ENCODE measurements at places on chromosomes 5 and 9.

GRCh38 chr5:168947212-168947868, 353.6 kb downstream of the SLIT3 start:
- DNase-seq, result peak; percentile 33

DNA sequence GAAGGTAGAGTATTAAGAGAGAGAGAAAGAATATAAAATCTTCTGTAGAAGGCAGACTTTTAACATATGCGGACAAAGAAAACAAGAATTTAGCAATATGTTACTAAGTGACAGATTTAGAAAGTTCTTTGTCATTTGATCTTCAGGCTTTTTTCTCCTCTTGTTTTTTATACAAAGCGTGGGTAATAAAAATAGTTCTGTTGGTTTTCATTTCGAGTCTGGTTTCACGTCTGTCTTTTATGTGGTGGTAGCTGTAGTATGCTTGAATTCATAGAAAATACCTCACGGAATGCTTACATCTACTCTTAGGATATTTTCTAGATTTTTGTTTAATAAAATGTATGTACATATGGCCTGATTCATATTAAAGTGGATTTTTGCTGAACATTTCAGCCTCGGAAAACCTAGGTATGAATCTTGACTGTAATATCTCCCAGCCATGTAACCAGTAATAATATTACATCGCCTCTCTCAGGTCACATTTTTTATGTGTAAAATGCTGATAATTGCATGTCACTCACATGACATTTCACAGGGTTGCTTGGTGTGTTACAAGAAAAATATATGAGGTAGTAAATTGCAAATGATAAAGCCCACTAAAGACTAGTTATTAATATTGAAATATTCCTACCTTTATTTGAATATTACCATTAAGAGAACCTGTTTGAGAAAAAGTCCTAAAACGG, 72.5 kb upstream of the TAF11L2 start:
- DNase-seq, result no peak

DNA sequence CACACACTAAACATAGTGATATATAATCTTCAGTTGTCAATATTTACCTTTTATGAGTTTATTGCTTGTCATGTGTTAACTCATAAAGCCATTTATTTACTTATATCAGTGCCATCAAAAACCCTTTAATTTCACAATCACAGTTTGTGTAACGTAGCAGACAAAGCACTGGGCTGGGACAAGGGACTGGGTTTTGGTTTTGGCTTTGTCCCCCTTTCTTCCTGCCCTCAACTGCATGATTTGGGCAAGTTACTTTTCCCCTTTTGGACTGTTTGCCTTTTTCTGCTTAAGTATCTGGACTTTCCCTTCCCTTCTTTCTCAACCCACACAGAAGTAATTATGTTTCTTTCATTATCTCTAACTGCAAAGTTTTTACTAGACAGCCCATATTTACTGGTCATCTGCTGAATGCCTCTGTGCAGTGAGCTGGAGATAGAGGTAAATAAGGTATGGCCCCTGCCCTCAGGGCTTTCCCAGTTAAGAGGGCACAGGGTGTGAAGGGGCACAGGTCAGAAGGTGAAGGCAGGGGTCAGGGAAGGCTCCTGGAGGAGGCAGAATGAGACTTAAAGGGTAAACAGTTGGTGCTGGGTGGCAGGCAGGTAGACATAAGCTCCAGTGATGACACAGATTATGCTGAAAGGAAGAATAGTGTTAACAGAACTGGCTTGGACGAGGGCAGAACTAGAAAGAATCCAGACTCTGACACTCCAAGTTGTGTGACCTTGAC, 14.8 kb upstream of the NR3C1 start:
- no peak for DNase-seq

- no peak for DNase-seq
Measured at GRCh38 chr5:170028124-170028523, 47.8 kb upstream of the INSYN2B start.

- no peak for DNase-seq
Measured at GRCh38 chr9:13832446-13832845, 481.5 kb downstream of the NFIB start.

GRCh38 chr5:55986931-55987330, 7.8 kb downstream of the IL6ST start:
- no peak for DNase-seq

GRCh38 chr9:116574027-116574679, 113.0 kb upstream of the TRIM32 start:
- no peak for DNase-seq

GRCh38 chr5:67010684-67011409, 185.8 kb downstream of the CD180 start:
- peak; percentile 84 for DNase-seq

- no peak for DNase-seq
Measured at GRCh38 chr5:115532517-115532916, 12.1 kb downstream of the FEM1C start.

DNA sequence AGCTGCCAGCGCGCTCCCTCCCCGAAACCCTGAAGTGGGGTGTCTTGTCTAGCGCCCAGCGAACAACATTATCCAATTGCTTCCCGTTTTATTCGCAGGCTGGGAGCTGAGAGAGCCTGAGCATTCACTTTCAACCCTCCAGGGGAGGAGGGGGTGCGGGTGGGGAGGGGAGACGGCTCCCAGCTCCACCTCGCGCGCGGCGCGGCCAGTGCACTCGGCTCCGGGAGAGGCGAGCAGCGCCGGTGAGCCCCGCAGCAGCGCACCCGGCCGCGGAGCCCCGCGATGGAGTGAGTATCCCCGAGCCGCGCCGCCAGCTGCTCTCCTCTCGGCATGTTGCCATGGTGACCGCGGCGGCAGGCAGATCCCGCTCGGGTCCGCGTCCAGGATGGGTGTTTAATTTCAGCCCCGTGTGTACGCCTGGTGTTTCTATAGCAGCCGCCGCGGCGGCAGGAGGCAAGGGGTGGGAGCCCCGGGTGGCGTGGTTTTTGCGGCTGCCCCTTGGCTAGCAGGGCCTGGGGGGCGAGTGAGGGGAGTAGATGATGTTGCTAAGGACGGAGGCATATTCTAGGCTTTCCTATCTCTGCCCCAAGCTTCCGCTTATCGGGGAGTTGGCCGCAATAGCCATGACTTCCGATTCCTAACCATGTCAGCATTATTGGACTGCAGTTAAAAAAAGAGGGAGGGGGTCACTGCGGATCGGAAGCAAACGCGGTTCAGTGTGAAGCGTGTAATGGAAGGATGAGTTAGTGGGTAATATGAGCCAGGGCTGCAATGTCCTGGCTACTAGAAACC, 139.2 kb upstream of the PALM2AKAP2 start:
- DNase-seq, result peak; percentile 76

DNA sequence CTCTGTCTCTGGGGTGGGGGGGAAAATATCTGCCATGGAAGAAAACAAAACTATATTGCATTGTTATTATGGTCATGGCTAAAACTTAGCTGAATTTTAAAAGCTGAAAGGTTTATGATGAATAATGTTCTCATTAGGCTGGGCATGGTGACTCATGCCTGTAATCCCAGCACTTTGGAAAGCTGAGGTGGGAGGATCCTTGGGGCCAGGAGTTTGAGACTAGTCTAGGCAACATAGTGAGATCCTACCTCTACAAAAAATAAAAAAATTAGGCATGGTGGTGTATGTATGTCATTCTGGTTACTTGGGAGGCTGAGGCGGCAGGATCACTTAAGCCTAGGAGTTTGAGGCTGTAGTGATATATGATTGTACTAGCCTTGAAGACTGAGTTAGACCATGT, 44.5 kb downstream of the IPO11 start:
- peak; percentile 11 for DNase-seq

DNA sequence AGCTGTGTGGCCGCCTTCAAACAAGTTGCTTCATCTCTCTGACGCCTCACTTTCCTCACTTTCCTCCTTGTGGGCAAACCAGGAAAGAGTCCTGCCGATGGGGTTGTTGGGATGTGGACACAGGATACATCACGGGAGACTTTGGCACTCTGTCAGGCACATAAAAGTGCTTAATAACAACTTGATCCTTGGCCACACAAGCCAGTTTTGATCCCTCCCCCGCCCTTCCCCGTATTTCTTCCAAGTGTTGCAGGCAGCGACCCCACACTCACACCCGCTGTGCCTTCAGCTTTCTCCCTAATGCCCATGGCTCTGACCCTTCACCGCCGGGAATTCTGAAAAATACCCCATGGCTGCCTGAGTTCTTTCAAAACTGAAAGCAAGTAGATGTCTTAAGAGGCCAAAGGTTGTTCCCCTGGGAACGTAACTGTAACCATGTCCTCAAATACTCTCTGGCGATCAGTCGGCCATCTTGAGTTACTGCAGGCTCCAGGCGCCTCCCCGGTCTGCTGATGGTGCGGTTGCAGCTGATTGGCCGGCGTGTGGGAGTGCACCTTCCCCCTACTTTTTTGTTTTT, 59.8 kb downstream of the ARHGEF37 start:
- peak; percentile 39 for DNase-seq

GRCh38 chr5:154370119-154370518, 75.7 kb upstream of the SAP30L start:
- DNase-seq, result peak; percentile 39

GRCh38 chr5:98865690-98866089, 63.1 kb downstream of the CHD1 start:
- no peak for DNase-seq

DNA sequence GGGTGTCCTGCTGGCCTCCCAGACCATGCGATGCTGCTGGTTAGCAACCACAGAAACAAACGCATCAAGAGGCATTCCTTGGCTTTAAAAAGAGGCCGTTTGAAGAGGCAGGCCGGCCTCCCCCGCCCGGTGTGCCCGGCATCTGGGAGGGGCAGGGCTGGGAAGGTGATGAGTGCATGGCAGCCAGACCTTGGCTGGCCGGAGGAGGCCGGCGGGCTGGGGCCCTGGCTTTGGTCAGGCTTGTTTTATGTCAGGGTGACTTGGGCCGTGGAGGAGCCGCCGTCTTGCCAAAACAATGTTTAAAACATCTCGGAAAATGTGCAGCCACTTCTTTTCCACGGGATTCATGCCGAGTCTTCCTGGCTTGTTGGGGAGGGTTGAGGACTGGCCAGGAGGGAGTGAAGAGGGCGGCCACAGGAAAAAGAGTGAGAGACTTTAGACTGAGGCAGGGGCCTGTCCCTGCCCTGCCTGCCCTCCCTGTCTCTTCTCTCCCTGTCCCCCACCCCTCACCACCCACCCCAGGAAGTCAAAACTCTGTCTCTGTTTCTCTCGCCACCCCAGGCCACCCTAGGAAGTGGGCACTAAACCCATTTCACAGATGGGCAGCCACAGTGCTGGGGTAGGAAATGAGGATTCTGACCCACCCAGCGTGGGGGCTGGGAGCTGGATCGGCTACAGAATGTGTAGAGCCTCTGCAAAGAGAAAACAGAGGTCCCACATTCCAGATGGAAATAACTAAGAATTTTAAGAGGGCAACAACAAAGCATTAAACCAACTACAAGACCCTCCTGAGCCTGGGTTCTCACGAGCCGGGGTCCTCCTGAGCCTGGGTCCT, 143.0 kb downstream of the RXRA start:
- peak; percentile 33 for DNase-seq

DNA sequence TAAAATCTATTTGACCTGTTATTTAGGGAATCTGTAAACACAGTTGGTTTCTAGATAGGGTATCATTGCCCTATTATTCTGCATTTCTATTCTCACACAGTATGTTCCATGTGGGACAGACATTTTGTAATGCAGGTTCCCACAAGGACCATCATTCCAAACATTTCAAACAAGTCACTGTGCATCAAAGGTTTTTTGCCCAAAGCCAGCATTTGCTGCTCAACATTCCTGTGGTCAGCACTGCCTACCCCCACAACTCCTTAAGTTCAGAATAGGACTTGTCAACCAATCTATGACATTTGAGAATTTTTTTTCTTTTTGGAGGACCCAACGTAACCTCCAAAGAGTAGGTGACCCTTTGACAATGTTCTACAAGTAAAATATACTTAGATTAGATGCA, 95.7 kb downstream of the LPAR1 start:
- DNase-seq, result peak; percentile 89

DNA sequence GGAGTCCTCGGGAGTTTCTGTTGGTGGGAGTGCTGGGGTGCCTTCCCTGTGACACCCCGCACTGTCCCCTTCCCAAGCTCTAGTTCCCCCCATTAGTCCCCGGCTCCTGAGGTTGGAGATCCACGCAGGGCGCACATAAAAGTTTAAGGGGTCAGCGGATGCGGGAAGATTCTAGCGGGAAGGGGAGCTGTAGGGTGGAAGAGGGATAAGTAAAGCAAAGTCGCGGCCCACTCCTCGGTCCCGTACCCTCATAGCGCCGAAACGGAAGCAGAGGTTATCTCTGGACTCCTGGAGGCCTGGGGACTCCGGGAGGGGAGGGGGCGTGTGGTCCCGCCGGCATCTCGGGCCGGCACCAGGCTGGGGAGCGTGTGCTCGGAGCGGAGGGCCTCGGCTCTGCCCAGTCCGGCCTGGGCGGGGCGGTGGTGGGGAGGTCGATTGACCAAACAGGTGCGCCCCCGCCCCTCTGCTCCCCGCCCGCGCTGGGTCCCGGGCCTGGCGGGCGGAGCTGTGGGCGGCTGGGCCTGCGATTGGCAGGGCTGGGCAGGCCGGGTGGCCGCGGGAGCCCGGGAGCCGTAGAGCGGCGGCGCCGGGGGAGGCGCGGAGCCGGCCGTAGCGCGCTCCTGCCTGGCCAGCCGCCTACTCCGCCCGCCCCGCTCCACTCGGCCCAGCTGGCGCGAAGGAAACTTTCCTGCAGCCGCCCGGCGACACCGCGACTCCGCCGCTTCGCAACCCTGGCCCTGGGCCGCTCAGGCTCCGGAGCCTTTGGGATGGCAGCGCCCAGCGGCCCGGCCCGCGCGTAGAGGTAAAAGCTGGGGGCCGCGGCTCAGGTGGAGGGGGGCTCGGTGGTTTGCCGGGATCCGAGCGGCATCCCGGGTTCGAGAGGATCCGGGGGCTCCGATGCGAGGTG, 52.2 kb upstream of the DAB2IP start:
- DNase-seq, result no peak

GRCh38 chr5:166505067-166505466, 1786.4 kb upstream of the WWC1 start:
- no peak for DNase-seq

GRCh38 chr9:127585161-127585819, 26.8 kb upstream of the STXBP1 start:
- no peak for DNase-seq

GRCh38 chr5:179375831-179376365, 30.6 kb upstream of the ADAMTS2 start:
- DNase-seq, result no peak

GRCh38 chr5:122447072-122447471, 135.0 kb downstream of the SNCAIP start:
- DNase-seq, result no peak

DNA sequence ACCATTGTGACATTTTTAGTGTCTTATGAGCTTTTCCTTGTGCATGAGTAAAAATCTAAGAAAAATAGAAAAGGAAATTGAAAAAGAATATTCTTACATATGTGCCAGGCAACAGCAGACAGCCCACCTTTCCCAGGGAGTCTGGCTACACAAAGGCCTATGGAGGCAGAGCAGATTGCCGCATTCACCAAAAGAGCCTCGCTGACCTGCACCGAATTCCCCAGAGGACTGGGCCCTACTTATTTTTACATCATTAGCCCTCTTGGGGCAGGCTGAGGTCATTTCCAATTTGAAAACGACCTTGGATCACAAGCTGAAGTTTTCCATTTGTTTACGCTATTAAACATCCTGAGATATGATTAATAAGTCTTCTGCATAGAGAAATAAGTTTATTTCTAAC, 66.2 kb upstream of the WDR41 start:
- DNase-seq, result no peak

GRCh38 chr5:44099643-44100042, 289.6 kb downstream of the FGF10 start:
- no peak for DNase-seq

All from RPMI7951 (cell line).